ENCODE measurements at places on chromosomes 16 and 17.

DNA sequence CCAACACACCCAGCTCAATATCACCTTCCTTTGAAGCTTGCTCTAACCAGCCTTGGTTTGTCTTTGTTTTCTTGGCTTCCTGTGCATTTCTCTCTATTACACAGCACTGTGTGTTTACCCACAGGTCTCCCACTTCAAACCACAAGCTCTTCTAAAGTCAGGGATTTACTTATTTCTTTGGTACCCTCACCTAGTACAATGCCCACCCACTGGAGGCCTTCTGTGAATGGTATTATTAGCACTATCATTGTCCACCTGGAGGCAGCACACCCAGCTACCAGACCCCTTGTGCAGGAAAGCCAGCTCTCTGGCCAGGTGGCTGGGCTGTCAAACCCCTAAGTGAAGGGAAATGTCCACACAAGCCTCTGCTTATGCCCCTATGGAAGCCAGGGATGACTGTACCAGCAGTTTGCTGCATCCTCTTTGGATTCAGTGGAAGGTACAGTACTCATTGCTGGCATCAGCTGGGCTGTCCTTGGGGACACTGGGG, 9.4 kb upstream of the TOP2A start:
- no peak for DNase-seq

GRCh38 chr17:41973408-41973811, 6.8 kb downstream of the CNP start:
- DNase-seq: no peak

- peak; percentile 74 for DNase-seq
Observed at GRCh38 chr17:42720996-42721583, 23.8 kb downstream of the EZH1 start.

DNA sequence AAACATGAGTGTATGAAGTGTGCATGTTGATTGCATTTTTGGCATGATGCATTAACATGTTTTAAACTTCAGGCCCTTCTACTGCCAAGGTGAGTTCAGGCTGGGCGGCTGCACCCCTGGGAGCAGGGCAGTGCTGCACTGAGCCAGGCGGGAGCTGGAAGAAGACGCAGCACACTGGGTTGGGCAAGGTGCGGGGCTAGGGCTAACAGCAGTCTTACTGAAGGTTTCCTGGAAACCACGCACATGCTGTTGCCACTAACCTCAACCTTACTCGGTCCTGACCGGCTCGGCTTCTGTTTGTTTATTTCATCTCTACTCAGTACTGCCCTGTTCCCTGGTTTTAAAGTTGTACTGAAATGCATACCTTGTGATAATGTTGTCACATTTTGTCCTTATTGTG, 61.0 kb downstream of the MAP2K4 start:
- DNase-seq: no peak

DNA sequence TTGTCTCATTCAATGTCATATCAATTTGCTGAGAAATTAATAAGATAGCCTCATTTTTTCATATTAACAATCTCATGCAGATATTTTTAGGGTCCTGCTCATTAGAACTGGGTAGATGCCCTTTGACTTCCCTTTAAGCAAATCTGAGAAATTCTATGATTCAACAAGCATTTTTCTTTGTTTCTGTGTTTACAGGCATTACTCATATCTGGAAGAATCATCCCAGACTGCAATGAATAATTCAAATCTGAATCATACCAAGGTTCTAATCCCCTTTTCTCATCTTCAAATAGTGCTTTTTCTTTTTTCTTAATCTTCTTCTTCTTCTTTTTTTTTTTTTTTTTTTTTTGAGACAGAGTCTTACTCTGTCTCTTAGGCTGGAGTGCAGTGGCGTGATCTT, 69.2 kb upstream of the KIFC3 start:
- peak; percentile 71 for DNase-seq

- DNase-seq: no peak
Observed at GRCh38 chr16:46687486-46687885, 1.5 kb downstream of the VPS35 start.

- DNase-seq: no peak
Observed at GRCh38 chr17:82399041-82399441, 19.1 kb upstream of the HEXD start.

All from renal cortical epithelial cell (primary cell).